ENCODE measurements at places on chromosomes 16 and 17.
A peak's percentile ranks its signal among the peaks of the same experiment; 100 is the strongest.

GRCh38 chr17:51087072-51087757 is 33.5 kb downstream of the SPAG9 start:
- no peak for DNase-seq

GRCh38 chr17:72790190-72790589 is 302.3 kb downstream of the SLC39A11 start:
- DNase-seq: no peak

DNA sequence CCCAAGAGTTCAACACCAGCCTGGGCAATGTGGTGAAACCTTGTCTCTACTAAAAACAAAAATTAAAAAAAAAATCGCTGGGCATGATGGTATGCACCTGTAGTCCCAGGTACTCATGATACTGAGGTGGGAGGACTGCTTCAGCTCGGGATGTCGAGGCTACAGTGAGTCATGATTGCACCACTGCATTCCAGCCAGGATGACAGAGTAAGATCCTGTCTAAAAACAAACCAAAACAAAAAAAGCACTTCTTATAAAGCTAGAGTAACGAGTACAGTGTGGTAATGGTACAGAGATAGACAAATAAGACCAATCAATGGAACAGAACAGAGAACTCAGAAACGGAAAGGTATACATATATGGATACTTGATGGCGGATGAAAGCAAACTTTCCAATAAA is 4.4 kb downstream of the NSMCE1 start:
- DNase-seq: no peak

GRCh38 chr16:67259705-67260104 is 10.9 kb downstream of the SLC9A5 start:
- no peak for DNase-seq

- no peak for DNase-seq
Observed at GRCh38 chr16:80718480-80719220, 85.7 kb downstream of the CDYL2 start.

DNA sequence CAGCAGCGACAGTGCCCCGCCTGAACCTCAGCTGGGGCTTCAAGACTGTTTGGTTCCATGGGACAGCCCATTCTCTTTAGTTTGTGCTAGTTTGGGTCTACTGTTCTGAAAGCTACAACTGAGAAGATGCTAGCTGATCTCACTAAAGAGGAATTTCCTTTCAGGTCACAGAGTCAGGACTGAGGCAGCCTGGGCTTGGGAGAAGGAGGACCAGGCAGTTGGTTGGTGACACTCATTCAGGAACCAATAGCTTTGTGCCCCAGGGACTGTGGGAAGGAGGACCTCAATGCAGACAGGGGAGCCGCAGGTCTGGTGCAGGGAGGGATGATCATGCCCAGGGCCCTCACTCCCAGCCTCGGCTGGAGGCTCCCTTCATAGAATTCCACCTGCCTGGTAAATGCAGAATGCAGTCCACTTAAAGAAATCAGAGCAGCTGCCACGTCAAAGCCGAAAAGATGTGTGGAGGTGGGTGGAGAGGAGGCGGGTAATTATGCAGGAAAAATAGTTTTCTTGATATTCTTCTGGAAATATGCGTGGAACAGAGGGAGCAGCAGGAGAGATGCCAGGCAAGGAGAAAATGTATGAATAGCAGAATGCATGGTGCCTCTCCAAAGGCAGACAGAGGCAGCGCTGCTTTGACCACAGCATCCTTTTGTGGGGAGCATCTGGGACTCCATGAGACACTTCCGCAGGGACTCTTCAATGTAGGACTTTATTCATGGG is 32.6 kb upstream of the ZFP90 start:
- DNase-seq: peak; percentile 40

GRCh38 chr17:63382826-63383225 is 63.3 kb downstream of the CYB561 start:
- DNase-seq: no peak

GRCh38 chr17:773467-774312 is 8.4 kb downstream of the GLOD4 start:
- DNase-seq: no peak

- no peak for DNase-seq
Observed at GRCh38 chr16:52234626-52235025, 312.3 kb downstream of the TOX3 start.

Data from AG08396 (cell line).